ENCODE measurements at places on chromosomes 4 and X.

- DNase-seq: no peak
Measured at GRCh38 chr4:123628288-123628687, 231.7 kb downstream of the SPRY1 start.

DNA sequence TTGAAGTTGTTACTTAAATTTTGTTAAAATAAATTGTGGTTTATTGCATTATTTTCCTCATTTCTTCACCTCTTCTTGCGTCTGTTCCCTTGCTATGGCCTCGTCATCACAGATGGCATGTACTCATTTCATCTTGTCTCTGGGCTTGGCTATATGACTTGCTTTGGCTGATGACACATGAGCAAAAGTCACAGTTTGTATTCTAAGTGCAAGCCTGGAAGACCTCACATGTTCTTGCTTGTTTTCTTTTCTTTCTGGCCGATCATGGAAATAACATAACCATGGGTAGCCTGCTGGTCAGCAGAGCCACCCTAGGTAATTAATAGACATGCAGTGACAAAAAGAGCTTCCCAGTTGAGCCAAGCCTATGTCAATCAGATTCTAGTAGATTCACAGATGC lies 527.9 kb downstream of the SPRY1 start:
- DNase-seq: no peak

GRCh38 chrX:10648614-10649013 lies 28.2 kb upstream of the MID1 start:
- DNase-seq: no peak

- no peak for DNase-seq
Measured at GRCh38 chr4:10085828-10086505, 30.6 kb downstream of the WDR1 start.

- no peak for DNase-seq
Measured at GRCh38 chr4:146654687-146655520, 16.2 kb downstream of the POU4F2 start.

DNA sequence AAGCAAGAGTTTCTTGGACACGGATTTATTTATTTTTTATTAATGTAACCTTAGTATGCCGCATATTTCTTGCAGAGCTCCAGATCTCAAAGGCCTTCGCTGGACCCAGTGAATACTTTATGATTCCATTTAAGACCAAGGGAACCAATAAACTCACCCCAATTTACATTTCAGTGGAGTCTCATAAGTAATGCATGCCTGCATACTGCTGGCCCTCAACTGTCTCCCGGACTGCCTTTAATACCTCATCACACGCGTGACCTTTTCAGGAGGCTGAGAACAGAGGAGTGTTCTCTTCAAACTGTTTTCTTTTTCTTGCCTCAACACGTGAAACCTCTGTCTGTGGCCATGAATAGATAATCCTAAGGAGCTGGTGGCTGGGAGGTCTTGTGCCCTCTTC lies 240.9 kb downstream of the STIM2 start:
- DNase-seq: no peak

GRCh38 chr4:146470604-146471003 lies 51.1 kb downstream of the SLC10A7 start:
- no peak for DNase-seq

DNA sequence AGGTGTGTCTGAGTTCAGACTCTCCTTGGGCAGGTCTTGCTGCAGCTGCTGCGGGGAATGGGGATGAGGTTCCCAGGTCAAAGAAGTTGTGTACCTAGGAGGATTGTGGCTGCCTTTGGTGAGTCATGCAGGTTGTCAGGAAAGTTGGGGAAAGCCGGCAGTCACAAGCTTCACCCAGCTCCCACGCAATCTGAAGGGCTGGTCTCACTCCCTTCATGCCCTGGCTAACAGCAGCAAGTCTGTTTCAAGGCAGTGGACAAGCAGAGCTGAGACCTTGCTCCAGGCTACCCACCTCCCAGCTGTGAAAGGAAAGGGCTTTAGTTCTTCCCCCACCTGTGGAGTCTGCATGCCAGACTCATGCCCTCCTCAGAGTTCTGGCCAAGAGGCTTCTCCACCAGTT lies 287.2 kb downstream of the DTHD1 start:
- no peak for DNase-seq

DNA sequence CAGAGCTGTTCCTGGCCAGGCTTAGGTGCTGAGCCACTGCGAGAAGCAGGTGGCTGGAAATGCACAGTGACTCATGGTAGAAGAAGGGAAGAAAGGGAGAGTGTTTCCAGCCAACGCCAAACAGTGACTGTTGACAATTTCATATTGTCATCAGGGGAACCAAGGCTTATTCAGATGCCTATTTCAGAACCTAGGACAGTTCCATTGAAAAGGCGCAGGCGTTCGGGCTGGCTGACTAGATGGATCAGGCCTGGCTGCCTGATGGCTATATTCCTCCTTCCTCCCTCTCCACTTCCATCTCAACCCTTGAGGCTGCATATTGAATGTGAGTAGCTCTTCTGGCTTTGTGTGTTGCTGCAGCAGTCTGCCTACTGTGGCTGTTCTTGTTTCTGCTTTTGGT lies 73.0 kb upstream of the FRMPD4 start:
- no peak for DNase-seq

GRCh38 chr4:102736636-102737549 lies 23.9 kb downstream of the MANBA start:
- DNase-seq: no peak

DNA sequence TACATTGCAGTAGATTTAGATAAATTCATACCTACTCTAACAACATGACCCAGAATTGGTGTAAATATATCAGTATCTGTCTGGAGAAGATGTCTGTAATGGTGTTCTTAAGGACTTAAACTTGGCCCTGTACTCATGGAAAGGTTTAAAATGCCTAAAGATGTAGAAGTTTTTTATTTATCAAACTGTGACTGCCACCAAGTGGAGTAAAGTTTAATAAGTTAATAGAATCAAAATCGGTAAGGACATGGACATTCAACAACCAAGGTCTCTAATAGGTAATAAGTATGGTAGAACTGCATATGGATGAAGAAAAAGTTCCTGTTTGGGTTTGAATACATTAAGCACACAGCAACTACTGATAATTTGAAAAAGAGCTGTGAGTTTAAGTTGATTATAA lies 474.0 kb upstream of the NDST3 start:
- DNase-seq: no peak

DNA sequence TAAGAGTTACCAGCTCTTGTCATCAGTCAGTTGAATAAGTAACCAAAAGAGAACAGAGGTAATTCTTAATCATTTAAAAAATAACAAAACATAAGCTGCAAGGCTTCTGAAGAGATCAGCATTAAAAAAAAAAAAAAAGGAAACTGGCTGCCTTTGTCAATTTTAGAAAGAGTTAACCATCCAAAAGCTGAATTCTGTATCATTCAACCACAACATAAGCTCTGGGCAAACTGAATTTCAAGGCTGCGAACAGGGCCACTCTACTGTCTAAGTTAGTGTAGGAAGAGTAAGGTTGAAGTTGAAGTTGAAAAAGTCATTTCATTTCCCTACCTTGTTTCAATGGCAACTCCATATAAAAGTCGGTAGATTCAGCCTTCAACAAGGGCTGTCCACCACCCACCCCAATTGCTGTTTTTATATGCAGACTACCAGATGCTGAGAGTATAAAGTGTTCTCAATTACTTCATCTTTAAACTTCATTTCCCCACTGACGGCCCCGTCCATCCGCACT lies 1.1 kb upstream of the LIN54 start:
- peak; percentile 22 for DNase-seq

DNA sequence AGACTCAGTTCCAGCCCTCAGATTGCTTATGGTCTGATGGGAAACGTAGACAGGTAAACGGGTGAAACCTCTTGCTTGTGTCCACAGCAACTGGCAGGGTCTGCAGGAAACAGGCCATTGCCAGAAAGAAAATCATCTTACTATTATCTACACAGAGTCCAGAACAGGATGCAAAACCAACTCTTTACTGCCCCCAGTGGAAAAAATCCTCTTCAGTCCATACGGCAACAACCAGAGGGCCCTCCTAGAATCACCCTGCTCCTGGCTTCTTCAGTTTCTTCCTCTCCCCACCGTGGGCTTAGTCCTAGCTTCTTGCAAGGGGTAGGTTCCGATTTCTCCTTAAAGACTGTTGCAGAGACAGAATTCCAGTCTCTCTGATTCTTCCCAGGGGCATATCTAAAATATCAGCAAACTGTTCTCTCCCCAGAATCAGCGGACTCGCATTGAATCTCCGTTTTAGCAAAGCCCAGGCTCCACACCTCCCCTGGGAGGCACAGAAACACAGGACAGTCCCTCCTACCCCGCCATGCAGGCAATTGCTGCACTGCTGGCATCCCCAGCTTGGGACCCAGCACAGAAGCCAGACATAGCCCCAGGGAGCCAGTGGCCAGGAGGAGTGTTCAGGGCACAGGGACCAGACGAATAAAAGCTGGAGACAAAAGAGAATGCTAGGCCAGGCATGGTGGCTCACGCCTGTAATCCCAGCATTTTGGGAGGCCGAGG lies 41.0 kb upstream of the SH3RF1 start:
- DNase-seq: peak; percentile 11

GRCh38 chr4:3699261-3699660 lies 66.9 kb upstream of the ADRA2C start:
- no peak for DNase-seq

- peak; percentile 4 for DNase-seq
Measured at GRCh38 chr4:25767877-25768725, 94.7 kb downstream of the SEL1L3 start.

DNA sequence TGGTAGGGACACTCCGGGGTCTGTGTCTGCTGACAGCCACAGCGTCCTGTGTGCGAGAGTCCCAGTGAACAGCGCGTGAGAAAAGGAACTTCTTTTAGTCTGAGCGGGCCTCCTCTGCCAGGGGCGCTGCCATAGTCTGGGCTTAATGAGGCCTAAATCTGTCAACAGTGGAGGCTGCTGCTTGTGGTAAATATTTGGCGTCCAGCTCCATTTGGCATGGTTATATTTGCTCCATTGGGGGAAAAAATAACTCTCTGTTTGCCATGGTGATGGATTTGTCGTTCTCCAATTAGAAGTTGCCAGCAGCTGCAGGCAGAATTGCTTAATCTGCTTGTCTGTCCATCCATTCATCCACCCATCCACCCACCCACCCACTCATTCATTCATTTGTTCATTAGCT lies 71.4 kb upstream of the PSAPL1 start:
- no peak for DNase-seq

- DNase-seq: peak; percentile 34
Measured at GRCh38 chr4:95165926-95166524, 382.7 kb downstream of the UNC5C start.

- no peak for DNase-seq
Measured at GRCh38 chr4:105417624-105418023, 56.2 kb downstream of the PPA2 start.

GRCh38 chrX:19875050-19875431 lies 12.4 kb downstream of the SH3KBP1 start:
- no peak for DNase-seq

DNA sequence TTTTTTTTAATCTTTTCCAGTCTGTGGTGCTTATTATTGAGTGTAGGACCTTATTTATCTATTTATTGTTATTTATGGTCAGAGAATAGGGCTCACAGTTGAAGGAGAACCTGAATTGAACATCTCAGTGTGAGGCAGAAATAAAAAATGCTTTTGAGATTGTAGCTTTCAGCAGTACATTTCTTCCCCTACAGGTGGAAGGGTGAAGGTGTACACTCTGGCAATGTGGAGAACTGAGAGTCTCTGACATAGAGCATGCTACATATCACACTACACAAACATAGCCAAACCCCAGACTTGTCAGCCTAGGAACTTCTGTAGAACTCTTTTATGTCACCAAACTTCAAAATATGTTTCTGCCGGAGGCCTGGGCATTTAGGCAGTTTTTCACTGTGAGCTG lies 140.2 kb downstream of the STIM2 start:
- DNase-seq: no peak

All from hematopoietic multipotent progenitor cell treated with erythropoietin and hydrocortisone succinate and interleukin-3 and kit ligand, for 15 days (in vitro differentiated cells).